ENCODE measurements at places on chromosomes 2 and 18.

DNA sequence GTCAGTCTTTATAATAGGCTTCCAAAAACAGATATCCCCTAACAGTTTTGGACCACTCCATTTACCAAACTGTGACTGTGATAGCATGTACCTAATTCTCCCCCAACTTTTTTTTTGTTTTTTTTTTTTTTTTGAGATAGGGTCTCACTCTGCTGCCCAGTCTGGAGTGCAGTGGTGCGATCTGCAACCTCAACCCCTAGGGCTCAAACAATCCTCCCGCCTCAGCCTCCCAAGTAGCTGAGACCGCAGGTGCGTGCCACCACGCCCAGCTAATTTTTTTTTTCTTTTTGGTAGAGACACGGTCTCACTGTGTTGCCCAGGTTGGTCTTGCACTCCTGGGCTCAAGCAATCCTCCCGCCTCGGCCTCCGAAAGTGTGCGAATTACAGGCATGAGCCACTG is 52.9 kb downstream of the REV1 start:
- DNase-seq: no peak

GRCh38 chr18:64539847-64540246 is 391.0 kb upstream of the LINC00305 start:
- no peak for DNase-seq

GRCh38 chr2:35410431-35411061 is 945.0 kb upstream of the CRIM1 start:
- peak; percentile 7 for DNase-seq

- no peak for DNase-seq
Measured at GRCh38 chr2:16166327-16166981, 226.1 kb downstream of the MYCN start.

GRCh38 chr2:207156451-207157161 is 9.1 kb downstream of the KLF7 start:
- DNase-seq: no peak

- no peak for DNase-seq
Measured at GRCh38 chr18:80026363-80026762, 7.9 kb upstream of the RBFA start.

DNA sequence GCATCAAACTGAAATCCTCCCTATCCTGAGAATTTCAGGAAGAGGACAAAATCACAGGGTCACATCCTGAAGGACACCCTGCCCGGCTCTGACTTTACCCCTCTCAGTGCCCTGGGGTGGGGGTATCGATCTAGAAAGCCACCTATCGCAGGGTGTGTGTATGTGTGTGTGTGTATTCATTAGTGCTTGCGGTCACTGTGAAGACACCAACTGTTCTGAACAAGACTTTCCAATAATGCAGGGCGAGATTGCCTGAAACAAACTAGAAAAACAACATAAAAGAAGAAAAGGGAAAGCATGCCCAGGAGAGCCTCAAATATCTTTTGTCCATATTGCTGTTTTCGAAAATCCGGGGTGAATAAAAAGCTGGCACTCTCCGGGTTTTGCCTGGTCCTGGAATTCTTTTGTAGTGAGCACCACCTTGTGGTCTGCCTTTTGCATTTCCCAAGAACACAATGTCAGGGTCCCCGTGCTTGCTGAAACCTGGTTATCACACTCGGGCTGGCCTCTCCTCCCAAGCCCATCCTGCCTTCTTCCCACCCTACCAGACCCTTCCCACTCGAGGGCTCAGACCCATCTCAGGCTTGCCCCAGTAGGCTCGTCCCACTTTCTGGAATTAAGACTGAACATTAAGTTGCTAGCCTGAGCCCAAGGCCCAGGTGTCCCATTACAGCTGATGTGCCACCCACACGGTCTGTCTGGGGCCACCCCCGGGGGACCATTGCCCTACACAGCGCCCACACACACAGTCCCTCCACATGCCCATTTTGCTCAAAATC is 25.0 kb upstream of the COPS8 start:
- no peak for DNase-seq

DNA sequence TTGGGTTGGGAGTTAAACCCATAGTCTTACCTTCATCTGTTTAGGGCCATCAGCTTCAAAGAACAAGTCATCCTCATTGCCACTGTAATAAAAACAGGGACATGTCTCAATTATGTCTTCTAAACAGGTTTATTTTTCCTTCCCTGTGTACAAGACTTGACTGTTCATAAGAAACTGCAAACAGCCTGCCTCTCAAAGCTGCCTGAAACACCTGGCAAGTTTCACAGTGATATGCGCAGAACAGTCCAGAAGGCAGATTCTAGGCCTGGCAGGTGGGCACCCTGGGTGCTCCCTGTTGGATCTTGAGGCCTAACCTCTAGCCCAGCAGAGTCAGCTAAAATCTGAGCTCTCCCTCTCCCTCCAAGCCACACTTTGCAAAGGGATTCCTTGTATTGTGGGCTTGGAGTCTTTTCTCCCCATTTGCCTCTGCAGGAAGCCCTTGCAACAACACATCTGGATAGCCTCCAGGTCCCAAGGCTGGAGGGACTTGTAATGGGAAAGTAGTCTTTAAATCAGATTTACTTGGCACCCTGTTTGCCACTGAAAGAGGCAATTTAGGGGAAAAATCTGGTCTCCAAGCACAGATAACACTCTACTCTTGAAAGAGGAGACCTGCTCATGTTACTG is 930 bp downstream of the IL1B start:
- no peak for DNase-seq

- DNase-seq: no peak
Measured at GRCh38 chr2:45913539-45913938, 262.1 kb downstream of the PRKCE start.

- no peak for DNase-seq
Measured at GRCh38 chr2:36975306-36975705, 9.0 kb upstream of the STRN start.

GRCh38 chr2:96832408-96832753 is 11.4 kb downstream of the ANKRD23 start:
- DNase-seq: no peak

- DNase-seq: no peak
Measured at GRCh38 chr18:8435376-8435775, 173.9 kb upstream of the RAB12 start.

GRCh38 chr2:228048838-228049490 is 132.5 kb downstream of the SPHKAP start:
- no peak for DNase-seq

DNA sequence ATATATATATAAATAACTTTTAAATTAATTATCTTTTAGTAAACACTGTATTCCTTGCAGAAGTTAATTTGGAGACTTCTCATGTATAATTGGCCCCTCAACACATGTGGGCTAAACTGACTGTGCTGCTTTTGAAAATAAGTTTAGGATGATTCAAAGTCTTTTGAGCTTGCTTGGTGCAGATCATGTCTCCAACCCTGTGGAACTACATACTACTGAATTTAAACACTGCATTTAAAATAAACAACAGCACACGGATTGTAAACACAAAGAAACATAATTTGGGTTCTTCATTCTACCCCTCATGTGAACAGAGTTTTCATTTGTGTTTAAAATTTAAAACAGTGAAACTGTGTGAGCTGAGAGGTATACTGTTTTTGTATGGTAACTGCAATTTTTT is 167.7 kb downstream of the DDX1 start:
- no peak for DNase-seq

DNA sequence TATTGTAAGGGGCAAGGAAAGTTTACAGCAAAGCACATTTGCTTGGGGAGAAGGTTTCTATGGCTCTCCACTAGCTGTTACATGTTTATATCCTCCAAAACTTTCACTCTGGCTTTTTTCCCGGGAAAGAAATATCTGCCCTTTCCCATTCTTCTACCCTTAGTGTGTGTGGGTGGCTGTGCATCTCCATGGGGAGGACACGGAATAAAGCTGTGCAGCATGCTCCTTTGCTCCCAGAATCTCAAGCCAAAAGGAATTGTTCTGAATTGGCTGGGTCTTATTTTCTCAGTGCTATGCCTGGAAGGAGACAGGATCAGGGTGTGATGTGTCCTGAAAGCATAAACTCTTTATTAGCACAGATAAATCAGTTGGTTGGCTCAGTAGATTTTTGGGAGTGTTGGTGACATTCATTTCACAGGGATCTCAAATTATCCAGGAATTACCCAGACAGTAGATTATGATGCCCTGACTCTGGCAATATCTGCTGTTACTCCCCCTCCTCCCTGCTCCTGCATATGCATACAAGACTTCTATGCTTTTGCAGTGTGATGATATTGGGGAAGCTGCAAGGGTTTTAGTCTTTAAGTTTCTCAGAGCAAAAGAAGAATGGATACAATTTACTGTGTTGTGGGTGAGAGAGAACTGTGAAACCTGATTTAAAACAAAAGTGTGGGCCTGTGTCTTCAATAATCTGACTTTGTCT is 63.1 kb downstream of the PARD3B start:
- no peak for DNase-seq

- no peak for DNase-seq
Measured at GRCh38 chr2:114113518-114113917, 223.6 kb downstream of the ACTR3 start.

GRCh38 chr2:191797942-191798876 is 48.7 kb downstream of the CAVIN2 start:
- no peak for DNase-seq

- no peak for DNase-seq
Measured at GRCh38 chr2:213242653-213243052, 41.6 kb upstream of the SPAG16 start.

- no peak for DNase-seq
Measured at GRCh38 chr2:233999182-233999581, 51.3 kb upstream of the SPP2 start.

DNA sequence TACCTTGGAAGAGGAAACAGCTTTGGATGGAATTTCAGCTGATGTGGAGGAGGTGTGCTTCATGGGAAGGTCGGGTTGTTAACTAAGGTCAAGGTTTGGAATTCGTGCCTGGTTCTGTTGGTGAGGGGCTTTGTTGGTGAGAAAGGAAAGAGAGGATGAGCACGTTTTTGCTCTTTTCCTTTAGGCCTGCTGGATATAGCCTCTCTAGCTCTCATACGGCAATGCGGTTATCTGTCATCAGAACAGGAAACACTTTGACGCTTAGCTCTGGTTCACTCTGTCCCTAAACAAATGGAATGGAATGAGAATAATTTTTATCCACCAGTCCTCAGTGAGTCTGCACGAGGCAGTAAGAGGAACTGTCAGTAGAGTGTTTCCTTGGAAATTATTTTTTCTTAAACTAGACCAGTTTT is 169.7 kb upstream of the NOSTRIN start:
- no peak for DNase-seq

DNA sequence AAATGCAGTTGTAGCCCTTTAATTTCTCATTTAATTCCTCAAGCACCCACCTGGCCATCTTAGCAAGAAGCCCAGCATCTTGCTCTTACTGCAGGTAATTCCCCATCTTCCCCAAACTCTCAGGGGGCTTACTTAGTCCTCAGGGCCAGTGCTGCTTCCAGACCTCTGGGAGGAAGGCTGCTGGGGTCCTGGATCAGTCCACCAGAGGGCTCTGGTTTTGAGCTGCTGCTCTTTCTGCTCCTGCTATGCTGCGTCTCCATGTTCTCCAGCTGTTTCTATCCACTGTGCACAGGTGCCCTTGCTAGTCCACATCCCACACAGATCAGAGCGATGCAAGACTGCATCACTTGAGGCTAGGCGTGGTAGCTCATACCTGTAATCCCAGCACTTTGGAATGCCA is 34.5 kb upstream of the TMEM87B start:
- no peak for DNase-seq

- DNase-seq: no peak
Measured at GRCh38 chr2:6793371-6793770, 72.3 kb downstream of the CMPK2 start.

DNA sequence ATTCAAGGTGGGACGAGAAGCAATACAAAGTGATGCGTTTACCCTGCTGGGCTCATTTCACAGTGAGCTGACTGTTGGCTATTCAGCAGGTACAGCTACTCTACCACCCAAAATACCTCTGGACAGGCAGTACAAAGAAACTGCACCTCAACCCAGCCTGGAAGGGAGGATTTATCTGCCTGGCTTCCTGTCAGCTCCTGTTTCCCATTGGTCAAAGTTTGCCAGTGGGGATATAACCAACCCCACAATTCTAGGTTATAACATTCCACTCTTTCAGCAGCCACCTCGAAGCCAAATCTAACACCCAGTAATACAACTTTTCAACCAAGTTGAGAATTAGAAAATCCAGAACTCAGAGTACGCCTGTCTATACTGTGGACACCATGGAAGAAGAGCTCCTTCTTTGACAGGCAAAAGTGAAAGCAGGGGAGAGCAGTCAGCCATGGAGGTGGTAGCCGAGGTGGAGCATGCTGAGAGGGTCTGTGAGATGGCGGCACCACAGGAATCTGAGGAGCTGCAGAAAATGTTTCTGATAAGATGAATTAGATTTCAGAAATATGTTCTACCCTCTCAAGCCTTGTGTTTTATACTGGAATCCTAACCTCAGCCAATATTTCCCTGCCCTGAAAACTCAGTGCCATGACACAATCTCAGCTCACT is 10.8 kb downstream of the DUSP19 start:
- no peak for DNase-seq

- DNase-seq: no peak
Measured at GRCh38 chr2:128504246-128505149, 185.8 kb upstream of the HS6ST1 start.

GRCh38 chr2:8550937-8551621 is 130.8 kb upstream of the ID2 start:
- no peak for DNase-seq

- DNase-seq: no peak
Measured at GRCh38 chr18:50662775-50663383, 103.0 kb downstream of the MAPK4 start.

GRCh38 chr2:238895361-238895882 is 47.5 kb downstream of the TWIST2 start:
- DNase-seq: no peak

DNA sequence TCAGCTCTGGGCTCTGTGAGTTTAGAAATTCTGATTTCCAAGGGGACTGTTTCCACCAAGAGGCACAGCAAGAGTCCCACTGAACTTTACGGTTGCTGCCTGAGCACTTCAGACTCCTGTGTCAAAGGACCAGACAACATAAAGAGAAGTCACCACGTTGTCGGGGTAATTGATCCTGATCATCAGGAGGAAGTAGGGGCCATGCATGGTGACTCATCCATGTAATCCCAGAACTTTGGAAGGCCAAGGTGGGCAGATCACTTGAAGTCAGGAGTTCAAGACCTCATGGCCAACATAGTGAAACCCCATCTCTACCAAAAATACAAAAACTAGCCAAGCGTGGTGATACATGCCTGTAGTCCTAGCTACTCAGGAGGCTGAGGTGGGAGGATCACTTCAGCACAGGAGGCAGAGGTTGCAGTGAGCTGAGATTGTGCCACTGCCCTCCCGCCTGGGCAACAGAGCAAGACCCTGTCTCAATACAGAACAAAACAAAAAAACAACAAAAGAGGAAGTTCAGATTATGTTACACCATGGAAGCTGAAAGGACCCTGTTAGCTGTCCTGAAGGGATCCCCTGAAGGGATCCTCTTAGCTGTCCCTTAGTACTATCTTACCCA is 9.4 kb upstream of the ASXL2 start:
- DNase-seq: no peak

- DNase-seq: no peak
Measured at GRCh38 chr2:45705233-45705632, 53.8 kb downstream of the PRKCE start.

DNA sequence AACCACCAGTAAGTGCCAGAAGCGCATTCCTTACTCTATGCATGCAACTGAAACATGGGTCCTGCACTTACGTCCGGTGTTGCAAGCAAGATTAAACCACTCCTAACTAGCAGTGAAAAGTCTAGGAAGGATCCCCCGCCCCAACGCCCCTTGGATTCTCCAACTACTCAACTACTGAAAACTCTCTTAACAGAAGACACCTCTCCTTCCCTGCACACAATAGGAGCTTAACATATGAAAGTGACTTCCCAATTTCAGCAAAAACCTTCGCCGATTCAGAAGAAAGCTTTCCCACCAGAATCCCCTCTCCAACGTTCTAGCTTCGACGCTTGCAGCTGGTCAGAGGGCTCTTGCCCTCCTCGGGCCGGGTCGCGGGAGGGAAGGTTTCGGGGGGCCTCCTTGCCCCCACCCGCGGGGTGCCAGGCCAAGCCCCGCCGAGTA is 578 bp downstream of the IWS1 start:
- DNase-seq: no peak
